NCI-H2029 (cell line): ENCODE measurements at places on chromosomes 7 and 10.

DNA sequence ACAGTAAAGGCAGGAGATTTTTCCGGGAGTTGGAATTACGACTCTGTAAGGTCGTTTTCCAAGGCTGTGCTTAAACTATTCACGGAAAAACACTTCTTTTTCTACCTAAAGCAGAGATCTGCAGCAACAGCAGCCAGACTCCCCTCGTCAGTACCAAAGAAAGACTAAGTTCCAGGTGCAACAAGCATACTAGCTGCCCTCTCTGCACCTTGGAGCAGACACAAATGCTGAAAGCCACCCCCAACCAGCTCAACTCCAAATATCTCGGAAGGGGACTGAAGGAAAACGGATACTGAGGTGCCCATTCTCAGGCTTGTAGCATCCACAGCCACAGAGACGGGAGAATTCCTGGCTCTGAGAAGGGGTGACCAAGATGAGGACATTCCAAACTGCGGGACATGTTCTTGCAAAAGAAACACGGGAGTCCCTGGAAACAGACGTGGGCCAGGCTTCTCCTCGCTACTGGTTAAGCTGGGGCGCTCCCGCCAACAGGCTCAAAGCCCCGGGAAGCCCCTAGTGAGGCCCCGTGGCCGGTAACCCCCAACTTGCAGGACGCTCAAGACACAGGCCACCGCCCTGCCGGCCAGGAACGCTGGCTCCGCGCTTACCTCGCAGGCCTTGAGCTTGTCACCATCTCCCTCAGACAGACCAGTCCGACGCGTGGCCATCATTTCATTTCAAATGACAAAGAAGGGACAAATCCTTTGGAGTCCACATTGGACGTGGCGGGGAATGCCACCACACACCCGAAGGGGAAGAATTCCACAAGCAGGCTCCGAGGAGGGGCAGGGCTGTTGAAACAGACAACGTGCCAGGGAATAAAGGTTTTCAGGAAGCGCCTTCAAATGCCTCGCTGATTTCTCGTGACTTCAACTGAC lies 2.2 kb downstream of the ARHGAP21 start:
- no peak for DNase-seq

GRCh38 chr7:18978108-18978495 lies 139.3 kb downstream of the TWIST1 start:
- DNase-seq: no peak

GRCh38 chr10:129467359-129468064 lies 471 bp downstream of the MGMT start:
- DNase-seq: no peak

GRCh38 chr7:117707080-117707479 lies 166.2 kb downstream of the CTTNBP2 start:
- peak; percentile 18 for DNase-seq

DNA sequence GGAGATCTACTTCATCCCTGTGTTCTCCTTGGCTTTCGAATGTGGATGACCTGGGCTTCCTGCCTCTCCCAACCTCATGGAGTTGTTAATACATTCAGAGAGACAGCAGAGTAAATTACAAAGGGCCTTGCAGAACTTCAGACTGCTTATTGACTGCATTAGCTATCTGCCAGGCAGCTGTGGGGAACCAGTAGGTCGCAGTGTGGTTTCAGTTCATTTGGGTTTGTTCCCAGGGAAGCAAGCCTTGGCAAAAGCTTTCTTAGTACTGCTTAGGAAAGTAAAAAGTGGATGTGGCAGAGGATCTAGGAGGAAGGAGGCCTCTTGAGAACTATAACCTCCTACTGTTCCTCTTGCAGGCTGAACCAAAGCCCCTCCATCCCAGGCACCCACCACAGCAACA lies 9.2 kb downstream of the NPFFR1 start:
- no peak for DNase-seq

DNA sequence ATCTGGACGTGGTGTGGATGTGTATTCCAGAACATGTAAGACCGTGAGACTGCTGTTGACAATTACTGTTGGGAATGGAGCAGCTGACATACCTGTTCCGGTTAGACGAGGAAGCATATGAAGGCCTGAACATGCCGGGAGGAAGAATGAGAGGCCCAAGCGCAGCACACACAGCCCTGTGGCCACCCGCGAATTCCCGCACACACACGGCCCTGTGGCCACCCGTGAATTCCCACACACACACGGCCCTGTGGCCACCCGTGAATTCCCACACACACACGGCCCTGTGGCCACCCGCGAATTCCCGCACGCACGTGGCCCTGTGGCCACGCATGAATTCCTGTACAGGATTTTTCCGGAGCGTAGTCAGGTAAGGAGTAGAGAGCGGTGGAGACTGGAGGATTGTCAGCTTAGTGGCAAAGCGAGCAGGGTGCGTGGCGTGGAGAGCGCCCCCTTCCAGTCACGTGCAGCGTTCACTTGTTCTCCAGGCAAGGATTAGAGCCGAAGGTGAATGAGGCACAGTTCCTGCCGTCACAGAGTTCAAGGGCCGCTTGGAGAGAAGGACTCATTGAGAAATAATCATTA lies 9.5 kb upstream of the SUN1 start:
- no peak for DNase-seq

- no peak for DNase-seq
These were observed 26.3 kb upstream of the KPNA7 start for GRCh38 chr7:99234185-99234584.

DNA sequence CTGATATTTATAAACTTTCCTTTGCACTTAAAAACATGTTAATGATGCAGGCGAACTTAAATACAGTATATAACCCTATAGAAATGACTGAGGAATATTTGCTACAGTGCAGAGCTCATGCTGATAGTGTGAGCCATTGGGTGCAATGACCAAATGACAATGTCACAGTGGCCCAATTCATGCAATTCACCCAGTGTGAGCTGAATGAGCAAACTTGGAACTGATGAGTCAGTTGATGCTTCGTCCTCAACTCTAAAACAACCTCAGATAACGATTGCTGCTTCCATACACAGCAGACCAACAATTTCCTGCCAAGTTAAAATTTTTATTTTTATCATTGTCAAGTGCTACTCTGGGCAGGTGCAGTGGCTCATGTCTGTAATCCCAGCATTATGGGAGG lies 12.1 kb upstream of the ZC3HAV1L start:
- DNase-seq: no peak

DNA sequence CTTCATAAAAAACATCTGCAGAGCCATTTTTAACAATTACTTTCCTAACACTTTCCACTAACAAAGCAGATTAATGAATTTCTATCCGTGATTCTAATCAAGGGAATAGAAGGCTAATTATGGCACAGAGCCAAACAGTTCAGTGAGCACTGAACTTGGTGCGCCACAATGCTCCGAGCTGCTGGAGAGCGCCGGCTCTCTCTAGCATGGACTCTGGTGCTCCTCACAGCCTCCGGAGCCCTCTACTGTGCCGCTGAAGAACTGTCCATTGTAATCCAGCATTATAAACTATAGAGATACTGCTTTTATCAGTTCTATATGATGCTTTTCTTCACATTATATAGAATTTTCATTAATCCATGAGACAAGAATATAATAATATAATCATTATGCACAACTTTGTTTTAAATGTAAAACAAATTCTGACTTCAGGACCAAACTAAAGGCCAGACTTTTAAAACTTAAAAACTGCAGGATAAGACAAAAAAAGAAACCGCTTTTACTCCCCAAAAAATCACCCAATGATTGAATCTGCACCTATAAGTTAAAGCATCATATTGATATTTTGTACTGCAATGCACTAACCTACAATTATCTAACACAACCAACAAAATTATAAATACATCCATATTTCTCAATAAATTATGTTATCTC lies 123.6 kb downstream of the RNF32 start:
- DNase-seq: peak; percentile 57

- no peak for DNase-seq
These were observed 64.5 kb downstream of the HIF1AN start for GRCh38 chr10:100600218-100600617.

- DNase-seq: no peak
These were observed 59.2 kb upstream of the ADCY1 start for GRCh38 chr7:45514944-45515343.

DNA sequence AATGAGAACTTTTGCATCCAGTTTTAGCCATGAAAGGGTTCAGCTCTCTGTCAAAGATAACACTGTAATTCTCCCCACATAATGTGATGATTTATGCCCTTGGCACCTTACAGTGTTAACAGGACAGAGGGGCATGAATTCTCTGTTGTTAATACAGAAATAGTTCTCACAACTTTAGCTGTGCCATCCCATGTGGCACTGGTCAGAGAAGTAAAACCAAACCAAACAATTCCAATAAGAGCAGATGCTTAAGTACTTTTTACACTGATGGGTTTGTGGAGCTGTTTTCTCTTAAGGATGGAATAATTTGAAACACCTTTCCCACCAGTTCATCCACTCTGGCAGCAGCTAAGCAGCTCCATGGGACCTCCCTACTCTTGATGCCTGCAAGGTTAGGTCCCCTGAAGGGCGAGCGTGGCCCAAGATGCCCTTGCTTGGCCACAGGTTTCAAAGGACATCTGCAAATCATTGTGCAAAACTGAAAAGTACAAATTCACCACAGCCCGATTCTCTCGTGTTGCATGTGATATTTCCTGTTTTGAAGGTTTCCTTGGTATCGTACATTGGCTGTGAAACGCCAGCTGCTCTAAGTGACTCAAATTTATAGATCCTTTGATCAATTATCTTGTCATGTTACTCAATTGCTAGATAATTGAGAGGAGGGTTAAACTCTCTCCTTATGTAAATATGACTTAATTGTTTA lies 82.5 kb upstream of the CREB5 start:
- no peak for DNase-seq

- DNase-seq: no peak
These were observed 11.7 kb upstream of the TMEM106B start for GRCh38 chr7:12199363-12199762.

- DNase-seq: no peak
These were observed 15.1 kb upstream of the CUBN start for GRCh38 chr10:17144757-17145156.

GRCh38 chr10:12459340-12459739 lies 110.0 kb downstream of the CAMK1D start:
- no peak for DNase-seq

DNA sequence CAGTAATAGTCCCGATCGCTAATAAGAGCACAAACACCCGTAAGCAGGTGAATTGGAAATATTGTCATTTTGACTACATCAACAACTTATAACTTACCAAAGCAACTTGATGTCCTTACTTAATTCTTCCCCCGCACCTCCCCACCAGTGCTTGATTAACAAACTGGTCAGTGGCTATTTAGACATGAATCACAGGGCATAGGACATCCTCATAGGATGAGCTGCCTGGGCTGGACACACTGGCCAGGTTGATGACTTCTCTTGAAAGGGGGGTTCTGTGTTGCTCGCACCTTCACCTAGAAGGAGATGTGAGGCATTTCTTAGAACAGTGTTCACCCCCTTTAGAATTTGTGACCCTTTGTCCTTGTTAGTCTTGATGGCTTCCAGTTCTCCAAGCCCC lies 163.2 kb downstream of the TCF7L2 start:
- DNase-seq: no peak

- DNase-seq: no peak
These were observed 5.6 kb downstream of the FAM241B start for GRCh38 chr10:69635428-69636272.

DNA sequence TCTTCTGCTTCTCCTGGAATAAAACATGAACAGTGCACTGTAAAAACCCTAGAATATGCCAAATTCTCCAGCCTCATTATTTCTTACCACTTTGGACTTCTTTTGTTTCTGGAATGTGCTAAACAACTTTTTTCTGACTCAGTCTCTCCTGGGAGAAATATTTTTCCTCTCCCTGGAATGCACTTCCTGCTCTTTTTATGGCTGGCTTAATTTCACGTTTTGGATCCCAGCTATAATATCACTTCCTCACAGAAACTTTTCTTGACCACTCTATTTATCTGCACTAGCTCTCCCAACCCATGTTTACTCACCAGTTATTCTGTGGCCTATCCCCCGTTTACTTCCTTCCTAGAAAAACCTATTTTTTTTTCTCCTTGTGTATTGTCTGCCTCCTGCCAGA lies 26.7 kb downstream of the ABCB5 start:
- DNase-seq: no peak

DNA sequence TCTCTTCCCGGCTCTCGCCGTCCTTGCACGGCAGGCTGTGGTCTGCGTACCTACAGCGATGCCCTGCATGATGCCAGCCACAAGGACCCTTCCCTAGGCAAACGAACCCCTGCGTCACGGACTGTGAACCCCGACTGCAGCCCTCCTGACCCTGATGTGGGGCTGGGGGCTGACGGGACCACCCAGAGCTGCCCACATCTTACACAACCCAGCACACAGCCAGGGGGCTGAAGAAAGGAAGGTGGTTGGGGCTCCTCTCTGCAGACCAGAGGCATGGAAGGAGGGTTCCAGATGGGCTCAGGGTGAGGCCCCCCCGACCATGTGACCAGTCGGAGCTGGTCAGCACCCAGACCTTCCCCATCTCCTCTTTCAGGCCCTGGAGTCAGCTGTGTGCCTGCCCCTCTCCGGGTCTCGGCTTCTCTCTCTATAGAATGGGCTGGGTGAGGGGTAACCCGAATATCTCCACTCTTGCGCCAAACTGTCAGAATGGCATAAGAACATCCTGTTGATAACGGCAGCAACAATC lies 41.4 kb downstream of the EBF3 start:
- no peak for DNase-seq
